Activated CD8-positive, alpha-beta memory T cell treated with anti-CD3 and anti-CD28 coated beads, Interleukin-2, amount 50 U/mL, for 4 hours (primary cell): ENCODE measurements at places on chromosomes 3 and 15.

DNA sequence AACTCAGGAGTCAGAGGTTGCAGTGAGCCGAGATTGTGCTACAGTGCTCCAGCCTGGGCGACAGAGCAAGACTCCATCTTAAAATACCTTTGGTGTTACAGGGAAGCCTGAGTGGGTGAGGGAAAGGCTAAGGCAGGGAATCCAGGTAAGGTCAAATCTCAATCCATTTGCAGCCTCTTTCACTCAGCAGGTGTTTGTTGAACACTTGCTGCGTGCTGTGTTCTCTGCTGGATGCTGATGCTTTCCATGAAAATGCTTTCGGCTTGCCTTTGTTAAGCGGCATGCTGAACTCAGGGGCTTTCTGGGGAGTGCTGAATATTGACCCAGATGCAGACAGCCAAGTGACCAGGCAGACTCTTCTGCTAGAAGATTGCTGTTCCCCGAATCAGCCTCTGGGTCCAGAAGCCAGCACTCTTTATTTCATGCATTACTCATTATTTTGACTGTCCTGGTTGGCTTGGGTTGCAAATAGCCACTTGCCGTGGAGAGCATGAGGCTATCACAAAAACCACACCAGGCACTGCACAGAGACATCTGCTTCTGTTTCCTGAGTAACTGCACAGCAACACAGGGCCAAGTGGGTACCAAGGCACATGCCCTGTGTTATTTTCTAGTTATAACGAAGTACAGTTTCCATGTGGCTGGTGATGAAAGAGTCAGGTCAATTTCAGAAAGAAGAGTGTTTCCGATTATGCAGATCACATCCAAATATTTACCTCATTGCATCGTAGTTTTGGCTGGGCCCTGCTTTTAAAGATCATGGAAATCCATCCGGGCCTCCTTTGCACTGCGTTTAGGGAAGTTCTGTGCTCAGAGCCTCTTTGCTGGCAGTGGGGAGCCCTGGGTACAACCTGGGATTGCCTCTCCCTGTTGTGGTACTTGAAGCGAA lies 88.6 kb downstream of the THSD4 start:
- no peak for DNase-seq

GRCh38 chr3:61117045-61117898 lies 134.0 kb downstream of the FHIT start:
- no peak for DNase-seq

GRCh38 chr3:12865271-12865670 lies 23.9 kb upstream of the RPL32 start:
- no peak for DNase-seq

GRCh38 chr3:166569589-166569988 lies 732.4 kb upstream of the BCHE start:
- no peak for DNase-seq

DNA sequence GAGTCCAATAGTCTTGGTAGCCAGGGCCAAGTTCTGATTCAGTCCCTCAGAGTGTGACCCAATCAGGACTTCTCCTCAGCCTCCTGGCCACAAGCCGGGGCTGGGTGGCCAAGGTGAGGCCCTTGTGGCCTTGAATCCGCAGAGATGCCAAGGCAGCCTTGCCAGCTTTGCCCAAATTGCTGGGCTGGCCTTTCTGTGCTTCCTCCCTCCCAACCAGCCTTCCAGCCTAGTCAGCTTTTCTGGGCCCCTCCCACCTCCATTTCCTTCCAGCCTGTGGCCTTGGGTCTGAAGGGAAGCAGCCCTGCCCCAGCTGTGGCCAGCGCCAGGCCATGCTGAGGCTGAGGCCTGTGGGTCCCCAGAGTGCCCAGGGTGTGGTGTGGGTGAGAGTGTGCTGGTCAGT lies 34.3 kb upstream of the ANKDD1A start:
- DNase-seq = no peak
